ENCODE measurements at places on chromosomes 16 and 17.
A peak's percentile ranks its signal among the peaks of the same experiment; 100 is the strongest.

GRCh38 chr17:49512296-49513043 lies 17.4 kb downstream of the NGFR start:
- no peak for DNase-seq

DNA sequence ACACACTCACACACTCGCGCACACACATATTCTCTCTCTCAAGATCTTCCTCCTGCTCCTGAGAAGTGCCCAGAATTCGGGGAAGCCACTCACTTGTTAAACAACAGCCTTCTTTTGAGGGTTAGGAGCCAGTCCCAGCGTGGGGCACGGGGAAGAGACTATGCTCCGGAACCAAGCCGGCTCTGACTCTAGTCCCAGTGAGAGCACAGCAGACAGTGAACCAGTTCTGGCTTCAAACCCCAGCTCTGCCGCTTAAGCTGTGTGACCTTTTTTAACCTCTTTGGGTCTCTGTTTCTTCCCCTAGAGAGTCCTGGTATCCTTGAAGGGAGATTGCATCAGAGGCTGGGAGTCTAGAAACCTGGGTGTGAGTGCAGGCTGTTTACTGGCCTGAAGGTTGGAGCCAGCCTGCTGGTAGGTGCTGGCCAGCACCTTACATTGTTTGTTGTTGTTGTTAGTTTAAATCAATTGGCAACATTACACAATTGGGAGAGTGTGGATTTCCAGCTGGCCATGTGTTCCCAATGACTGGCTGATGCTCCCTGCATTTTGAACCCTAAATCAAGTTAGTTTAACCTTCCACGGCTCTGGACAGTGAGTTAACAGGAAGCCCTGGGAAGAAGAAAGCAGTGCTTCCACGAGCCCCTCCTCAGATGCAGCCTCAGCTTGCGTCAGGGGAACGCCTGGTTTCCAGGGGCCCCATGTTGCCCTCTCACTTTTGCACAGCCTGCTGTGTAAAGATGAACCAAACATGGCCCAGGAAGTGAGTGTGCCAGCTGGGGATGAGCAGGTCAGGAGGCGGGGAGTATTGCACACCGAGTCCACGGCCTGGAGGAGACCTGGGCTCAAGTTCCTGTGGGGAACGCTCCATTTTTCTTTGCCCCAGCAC lies 71.5 kb downstream of the GAS7 start:
- no peak for DNase-seq

GRCh38 chr16:71350821-71351557 lies 7.5 kb upstream of the CALB2 start:
- DNase-seq, result no peak

DNA sequence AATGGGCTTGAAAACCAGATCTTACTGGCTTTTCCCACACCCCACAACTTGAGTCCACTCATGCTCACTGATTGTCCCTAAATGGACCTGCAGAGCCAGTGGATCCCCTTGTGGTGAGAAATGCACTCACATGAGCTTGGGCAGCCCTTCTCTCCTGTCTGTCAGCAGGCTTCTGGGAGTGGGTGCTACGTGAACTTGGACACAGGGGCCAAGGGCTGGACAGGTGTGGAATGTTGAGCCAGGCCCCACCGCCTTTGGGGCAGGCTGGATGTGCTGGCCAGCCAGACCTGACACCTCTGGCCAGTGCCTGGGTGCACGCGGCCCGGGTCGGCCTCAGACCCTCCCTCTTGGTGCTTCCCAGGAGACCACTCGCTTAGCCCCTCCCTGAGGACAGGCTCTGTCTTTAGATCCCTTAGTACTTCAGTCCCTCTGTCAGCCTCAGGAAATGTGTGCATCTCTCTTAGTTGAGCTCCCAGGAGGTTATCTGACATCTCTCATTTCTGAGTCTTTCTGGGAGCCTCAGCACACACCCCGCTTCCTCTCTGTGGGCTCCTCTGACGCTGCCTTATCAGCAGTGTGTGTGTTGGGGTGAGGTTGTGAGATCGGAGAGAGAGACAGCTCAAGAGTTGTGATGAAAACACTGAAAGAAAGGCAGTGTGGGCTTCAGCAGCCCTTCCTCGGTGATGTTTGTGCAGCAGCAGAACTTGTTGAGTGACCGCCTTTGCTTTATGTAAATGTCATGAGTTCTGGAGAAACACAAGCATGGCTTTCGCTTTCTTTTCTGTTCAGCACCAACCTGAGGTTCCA lies 117.0 kb downstream of the RAB11FIP4 start:
- no peak for DNase-seq

DNA sequence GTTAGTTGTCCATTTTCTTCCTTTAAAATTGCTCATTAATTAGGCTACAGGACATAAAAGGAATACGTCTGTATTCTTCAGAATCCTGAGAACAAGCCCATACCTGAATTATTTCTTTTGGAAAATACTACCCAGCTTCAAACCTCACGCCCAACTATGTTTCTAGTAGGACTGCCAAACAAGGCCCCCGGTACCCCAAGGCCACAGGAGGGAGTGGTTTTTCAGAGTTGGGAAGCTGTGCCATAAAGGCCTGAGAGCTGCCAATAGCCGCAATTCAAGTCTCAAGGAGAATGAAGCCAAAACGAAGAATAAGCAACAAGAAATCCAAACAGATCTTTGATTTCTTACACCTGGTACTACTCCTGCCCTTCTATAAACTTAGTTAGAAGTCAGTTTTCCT lies 48.3 kb downstream of the UBE2G1 start:
- no peak for DNase-seq

GRCh38 chr16:2194166-2194834 lies 2.1 kb downstream of the CASKIN1 start:
- DNase-seq, result no peak

- DNase-seq, result no peak
These were observed 71.9 kb upstream of the AXIN2 start for GRCh38 chr17:65633146-65633881.

GRCh38 chr16:11080327-11080967 lies 136.1 kb downstream of the CLEC16A start:
- DNase-seq, result no peak

DNA sequence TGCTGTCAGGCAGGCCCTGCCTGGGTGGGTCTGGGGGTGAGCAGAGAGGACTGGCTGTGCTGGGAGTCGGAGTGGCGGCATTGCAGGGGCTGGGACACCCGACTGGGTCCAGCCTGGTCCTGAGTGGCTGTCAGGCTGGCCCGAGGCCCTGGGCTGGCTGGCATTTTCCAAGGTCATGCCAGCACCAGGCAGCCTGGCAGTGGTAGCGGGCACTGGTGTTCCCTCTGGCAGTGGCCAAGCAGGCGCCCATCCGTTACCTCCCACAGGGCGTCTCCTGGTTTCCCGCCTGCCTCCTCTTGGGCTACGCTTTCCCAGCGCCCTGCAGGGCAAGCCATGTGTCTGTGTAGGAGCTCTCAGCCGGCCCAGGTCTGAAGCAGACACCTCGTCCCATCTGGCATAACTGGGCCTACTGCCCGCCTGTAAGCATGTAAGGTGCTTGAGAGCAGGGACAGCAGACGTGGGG lies 5.7 kb upstream of the PKMYT1 start:
- no peak for DNase-seq

DNA sequence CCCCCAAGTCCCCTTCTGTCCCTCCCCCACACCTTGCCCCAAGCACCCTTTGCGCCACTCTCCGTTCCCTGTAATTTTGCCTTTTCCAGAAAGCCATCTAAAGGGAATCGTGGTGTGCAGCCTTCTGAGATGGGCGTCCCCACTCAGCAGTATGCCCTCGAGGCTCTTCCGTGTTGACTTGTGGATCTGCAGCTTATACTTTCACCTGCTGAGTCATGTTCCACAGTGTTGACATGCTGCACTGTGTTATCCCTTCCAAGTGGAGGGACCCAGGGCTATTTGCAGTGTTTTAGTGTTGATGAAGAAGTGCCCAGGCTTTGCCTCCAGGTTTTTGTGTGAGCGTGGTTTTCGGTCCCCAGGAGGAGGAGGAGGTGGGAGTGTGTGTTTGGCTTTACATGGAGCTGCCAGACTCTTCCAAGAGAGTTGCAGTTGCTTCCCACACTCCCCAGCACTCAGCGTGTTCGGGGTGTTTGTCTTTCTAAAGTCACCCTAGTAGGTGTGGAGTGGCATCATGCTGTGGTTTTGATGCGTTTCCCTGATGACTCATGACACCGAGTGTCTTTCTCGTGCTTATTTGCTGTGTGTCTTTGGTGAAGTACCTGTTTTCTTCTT lies 32.1 kb upstream of the JPT2 start:
- peak; percentile 55 for DNase-seq

Measured in stimulated activated CD4-positive, alpha-beta T cell treated with anti-CD3 and anti-CD28 coated beads, Interleukin-4, amount 100 ng/mL, for 4 hours (primary cell).